ENCODE measurements at places on chromosomes 2 and 18.

- DNase-seq: no peak
Observed at GRCh38 chr2:203562268-203562667, 27.2 kb upstream of the RAPH1 start.

DNA sequence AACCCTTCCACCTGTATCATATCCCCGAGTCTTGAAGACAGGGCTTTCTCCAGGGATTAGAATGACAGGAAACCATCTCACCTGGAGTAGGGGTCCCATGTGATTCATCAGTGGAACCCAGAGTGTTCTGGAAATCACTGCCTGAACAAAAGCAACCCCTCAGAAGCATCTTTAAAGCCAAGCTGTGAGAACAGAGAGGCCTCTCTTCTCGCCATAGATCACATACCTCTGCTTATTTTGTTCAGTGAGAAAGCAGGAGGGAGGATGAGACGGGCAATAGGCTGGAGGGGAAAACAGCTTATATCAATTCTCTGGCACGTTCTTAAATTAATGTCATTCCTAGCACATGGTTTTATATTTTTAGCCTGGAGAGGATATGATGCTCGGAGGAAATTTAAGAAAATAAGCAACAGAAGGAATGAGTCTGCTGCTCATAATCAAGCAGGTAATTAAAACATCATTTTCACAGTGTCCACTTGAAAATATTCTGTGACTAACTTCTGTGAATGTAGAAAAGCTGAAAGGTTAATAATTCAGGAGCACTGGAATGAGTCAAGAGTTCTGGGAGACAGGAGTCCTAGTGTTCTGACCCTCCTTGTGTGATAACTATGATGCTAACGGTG, 213.6 kb upstream of the SP5 start:
- DNase-seq: no peak

GRCh38 chr2:72757177-72757775, 68.6 kb downstream of the EXOC6B start:
- no peak for DNase-seq

GRCh38 chr2:46174345-46175170, 122.6 kb upstream of the EPAS1 start:
- DNase-seq: no peak

- DNase-seq: no peak
Observed at GRCh38 chr2:23699580-23699925, 227.4 kb downstream of the ATAD2B start.

DNA sequence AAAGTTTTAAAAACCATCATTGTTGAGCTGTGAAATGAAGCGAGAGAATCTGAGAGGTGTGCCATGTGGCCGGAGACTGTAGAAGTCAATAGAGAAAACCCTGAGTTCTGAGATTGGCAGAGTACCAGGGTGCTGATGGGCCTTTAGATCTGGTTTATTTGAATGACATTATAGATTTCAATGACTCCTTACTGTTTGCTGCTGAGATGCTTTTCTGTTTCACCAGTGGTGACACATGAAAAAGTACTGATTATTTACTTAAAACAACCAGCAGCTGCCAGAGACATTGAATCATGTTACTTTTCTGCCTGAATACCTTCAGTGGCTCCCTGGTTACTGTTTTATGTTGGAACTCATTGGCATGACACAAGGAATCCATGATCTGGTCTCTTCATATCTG, 602.7 kb upstream of the ZNF804A start:
- no peak for DNase-seq

DNA sequence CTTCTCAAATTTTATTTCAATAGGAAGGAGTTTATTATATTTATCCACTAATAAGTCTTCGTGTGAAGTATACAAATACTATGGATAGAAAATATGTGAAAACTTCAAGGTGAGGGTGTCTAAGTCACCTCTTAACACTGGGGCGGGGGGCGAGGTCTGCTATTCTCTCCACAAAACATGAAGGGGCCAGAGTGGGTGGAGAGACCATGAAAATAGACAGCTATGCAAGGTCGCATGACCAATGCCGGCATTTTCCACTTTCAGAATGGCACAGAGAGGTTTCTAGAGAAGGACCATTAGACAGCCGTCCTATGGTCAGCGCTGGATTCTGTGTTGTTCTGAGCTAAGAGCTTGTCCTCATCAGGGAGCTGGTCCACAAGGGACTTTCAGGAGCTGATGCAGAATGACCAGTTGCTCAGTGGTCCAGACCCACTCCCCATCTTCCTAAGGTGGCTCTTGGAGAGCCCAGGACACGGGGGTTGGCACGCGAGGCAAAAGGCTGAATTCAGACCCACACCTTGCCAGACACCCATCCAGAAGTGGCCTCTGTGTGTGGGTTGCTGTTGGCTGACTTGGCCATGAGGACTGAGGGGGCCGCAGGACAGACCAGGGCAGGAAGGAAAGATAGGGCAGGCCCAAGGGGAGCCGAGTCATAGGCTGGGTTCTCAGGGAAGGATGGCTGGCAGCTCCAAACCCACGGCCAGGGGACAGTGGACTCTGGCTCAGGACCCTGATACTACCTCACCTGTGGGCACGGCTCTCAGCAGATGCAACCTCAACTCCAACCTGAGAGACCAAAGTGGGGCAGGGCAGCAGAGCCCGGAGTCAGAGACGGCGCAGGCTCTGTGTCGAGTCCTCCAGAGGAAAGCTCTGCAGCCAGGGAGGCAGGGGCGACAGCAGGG, 69.8 kb downstream of the NDUFA10 start:
- no peak for DNase-seq

GRCh38 chr2:33681364-33681757, 82.3 kb upstream of the FAM98A start:
- no peak for DNase-seq

- no peak for DNase-seq
Observed at GRCh38 chr18:49168281-49168985, 217.7 kb upstream of the SMAD7 start.

DNA sequence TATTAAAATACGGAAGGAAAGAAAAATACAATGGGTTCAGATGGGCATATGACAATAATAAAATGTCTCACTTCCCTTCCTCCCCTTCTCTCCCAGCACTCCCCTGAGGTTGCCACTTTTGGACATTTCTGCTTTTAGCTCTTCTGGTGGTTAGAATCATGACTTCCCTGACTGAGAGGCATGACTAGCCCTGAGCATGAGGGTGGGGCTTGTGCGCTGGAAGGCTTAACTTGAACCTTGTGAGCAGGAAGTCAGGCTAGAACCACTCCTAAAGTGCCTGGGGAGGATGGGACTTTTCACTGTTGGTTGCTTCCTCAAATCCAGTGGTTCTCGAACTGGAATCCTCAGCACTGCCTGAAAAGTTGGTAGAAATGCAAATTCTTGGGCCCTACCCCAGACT, 19.7 kb upstream of the ARHGAP25 start:
- no peak for DNase-seq

GRCh38 chr2:237723602-237724001, 75.0 kb upstream of the RBM44 start:
- DNase-seq: no peak

DNA sequence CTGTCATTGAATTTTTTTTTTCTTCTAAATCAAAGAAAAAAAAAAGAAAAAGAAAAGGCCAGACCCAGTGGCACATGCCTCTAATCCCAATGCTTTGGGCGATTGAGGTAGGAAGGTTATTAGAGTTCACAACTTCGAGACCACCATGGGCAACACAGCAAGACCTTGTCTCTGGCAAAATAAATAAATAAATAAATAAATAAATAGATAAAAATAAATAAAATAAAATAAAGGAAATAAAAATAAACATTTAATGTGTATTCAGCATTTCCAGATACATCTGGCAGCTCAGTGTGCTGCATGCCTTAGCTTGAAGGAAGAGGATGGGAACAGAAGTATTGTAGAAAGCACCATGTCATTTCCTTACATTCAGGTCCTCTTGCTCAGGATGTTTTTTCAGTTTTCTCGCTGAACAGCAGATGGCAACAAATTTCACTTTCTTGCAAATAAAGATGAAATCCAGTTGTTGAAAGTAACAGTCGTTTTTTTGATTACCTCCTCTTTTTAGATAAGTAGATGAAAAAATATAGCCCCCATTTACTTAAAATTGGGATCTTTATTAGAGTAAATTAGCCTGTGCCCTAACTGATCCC, 25.7 kb upstream of the FAM178B start:
- peak; percentile 23 for DNase-seq

GRCh38 chr18:5103693-5104092, 93.4 kb downstream of the AKAIN1 start:
- no peak for DNase-seq

DNA sequence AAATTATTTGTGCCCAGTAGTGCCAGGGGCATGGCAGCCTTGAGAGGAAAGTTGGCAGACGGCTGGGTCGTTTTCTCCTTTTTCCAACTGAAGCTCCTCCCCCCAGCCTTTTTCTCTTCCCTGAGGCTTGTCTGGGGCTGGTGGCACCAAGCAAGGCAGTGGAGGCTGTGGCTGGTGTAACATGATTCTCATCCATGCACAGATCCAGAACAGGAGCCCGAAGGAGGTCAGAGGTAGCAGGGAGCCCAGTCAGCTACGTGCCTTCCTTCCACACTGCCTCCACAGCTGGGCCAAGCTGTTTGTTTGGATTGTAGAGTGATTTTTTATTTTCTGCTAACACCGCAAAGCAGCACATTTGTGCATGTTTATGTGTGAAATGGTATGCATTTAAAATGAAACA, 170.3 kb upstream of the MGAT5 start:
- no peak for DNase-seq

GRCh38 chr2:84823788-84824187, 57.1 kb downstream of the TRABD2A start:
- DNase-seq: no peak

DNA sequence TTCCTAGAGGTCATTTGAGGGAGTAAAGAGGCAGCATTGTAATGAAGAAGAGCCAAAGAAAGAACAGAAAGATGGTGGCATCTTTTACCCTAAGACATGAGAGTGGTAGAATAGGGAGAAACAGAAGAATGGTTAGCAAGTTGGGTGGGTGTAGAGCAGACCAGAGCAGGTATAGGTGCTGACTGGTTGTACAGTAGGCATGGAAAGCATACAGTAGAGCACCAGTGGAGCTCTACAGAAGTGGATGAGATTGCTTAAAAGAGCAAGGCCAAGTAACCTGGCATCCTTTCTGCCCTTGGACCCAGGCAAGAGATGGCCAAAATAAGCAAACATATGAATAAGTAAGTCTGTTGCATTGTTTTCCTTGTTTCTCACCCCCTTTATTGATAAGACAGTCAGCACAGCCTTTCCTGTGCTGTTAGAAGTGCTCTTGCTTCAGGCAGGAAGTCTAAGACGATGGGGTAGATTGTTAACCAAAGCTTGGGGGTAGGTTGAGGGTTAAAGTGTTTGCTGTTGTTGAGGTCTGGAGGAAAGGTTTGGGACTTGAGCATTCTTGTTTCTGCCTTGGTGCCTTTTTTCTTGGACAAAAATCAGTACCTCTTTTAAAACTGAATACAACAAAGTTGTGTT, 76.9 kb downstream of the DIS3L2 start:
- no peak for DNase-seq

- DNase-seq: no peak
Observed at GRCh38 chr18:53838746-53839145, 385.7 kb downstream of the MBD2 start.

- DNase-seq: no peak
Observed at GRCh38 chr18:56890632-56891031, 239.5 kb downstream of the WDR7 start.

DNA sequence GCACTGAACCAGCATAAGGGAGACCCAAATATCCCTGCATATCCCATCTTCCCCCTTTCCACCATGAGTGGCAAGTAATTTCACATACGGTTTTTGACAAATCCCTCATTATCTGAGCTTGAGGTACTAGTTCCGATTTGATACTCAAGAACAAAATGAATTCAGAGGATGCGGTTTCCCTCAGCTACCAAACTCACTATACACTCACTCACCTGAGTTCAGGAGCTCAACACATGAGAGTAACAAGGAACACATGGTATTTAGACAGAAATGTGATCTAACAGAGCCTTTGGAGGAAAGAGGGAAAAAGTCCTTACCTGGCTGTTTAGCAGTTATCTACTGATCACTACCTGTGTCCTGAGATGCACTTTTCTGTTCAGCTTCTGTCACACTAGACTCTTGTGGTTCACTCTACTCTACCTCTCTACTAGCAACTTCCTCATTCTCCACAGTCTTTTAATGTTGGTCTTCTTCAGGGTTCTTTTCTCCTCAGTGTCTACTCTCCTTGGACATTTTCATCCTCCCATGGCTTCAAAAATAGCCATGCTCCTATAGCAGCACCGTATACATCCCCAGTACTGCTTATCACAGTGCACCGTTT, 25.1 kb downstream of the ASXL2 start:
- DNase-seq: no peak

GRCh38 chr2:203908797-203909185, 27.8 kb upstream of the ICOS start:
- DNase-seq: no peak

DNA sequence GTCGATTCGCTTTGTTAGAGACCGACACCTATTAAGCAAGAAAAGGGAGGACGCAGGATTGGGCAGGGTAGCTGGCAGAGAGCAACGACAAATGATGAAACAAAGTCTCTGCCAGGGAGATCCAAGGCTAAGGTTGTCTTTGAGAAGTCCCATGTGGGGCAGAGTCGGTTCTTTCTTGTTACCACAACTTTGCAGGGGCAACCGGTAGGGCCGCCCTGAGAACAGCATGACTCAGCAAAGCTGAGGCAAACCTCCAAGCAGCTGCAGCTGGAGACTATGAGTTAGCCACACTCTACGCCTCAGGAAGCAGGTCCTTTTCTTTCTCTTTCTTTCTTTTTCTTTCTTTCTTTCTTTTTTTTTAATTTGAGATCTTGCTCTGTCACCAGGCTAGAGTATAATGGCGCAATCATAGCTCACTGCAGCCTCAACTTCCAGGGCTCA, 452.3 kb upstream of the ID2 start:
- DNase-seq: no peak

GRCh38 chr2:133733901-133734255, 165.6 kb upstream of the NCKAP5 start:
- DNase-seq: no peak

DNA sequence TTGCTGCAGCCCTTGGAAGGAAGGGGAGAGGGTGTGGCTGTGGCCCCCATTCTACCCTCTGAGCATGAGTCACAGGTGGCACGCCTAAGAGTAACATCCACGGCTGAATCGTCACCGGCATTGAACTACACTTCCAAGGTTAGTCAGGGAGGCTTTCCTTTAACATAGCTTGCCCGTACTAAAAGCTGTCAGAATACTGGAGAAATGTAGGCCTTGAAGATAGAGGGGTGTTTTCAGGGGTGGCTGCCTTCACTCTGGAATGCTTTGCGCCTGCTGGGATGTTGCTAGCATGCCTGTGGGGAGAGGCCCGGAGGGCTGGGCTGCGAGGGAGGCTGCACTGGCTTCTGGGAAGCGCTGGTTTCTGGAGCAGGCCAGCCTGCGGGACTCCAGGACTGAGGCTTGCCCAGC, 333.7 kb downstream of the AGAP1 start:
- no peak for DNase-seq

DNA sequence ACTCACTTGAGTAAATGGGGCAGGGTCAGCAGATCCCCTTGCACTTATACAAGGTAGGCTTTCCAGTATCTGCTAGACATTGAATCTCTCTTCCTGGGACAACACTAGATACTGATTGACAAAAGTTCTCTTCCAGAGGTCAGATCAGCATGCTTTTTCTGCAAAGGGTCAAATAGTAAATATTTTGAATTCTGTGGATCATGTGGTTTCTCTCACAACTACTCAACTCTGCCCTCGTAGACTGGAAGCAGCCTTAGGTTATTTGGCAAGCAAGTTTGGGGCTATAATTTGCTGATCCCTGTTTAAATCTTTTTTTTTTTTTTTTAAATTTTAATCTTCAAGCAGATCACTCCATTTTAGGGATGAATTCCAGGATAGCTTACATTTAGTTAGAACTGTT, 17.4 kb upstream of the NABP1 start:
- DNase-seq: no peak

GRCh38 chr2:184114439-184114838, 483.9 kb upstream of the ZNF804A start:
- no peak for DNase-seq

All from left renal cortex interstitium (tissue), 4 donors.